EL (cell line): ENCODE measurements at places on chromosomes 6 and 20.

GRCh38 chr20:25394996-25395395 is 4.4 kb upstream of the ABHD12 start:
- DNase-seq: no peak

- peak; percentile 82 for DNase-seq
Observed at GRCh38 chr6:28742668-28743270, 181.0 kb downstream of the TRIM27 start.

DNA sequence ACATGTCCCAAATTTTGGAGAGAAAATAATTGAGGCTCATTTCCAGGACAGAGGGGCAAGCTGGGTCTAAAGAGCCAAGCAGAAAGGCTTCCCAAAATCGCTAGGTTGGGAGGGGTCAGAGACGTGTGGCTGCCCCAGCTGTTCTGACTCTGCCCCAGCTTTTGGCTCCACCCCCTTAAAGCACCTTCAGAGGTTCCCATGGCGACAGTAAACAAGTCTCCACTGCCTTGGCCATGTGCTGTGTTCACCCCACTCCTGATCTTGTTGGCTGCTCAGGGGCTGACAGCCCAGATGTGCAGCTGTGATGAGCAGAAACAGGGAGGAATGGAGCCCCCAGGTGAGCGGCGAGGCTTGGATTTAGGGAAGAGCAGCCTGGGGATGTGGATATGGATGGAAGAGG is 72.8 kb upstream of the SPTLC3 start:
- no peak for DNase-seq

GRCh38 chr20:64036346-64037198 is 590 bp downstream of the C20orf204 start:
- DNase-seq: no peak

- DNase-seq: no peak
Observed at GRCh38 chr6:137651591-137652335, 157.6 kb upstream of the OLIG3 start.

GRCh38 chr6:169972736-169973135 is 221.3 kb downstream of the ERMARD start:
- DNase-seq: no peak

DNA sequence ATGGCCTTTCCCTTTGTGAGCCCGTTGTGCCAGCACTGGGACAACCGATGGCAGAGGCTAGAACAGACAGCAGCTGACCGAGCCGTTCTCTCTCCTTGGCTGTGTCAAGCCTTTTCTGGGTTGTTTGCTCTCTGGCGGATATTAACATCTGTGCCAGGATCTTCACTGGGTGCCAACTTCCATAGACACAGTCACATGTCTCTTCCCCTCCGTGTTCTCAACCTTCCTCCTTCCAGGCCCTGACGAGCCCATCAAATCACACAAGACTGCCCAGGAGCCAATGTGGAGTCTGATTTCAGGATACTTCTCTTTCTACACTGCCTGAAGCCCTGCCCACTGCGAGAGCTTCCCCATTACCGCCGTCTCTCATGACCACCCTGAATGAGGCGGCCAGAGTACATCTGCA is 111.0 kb upstream of the RALGAPA2 start:
- no peak for DNase-seq

- no peak for DNase-seq
Observed at GRCh38 chr20:59678288-59678687, 73.9 kb downstream of the PHACTR3 start.

GRCh38 chr6:14440215-14440910 is 322.8 kb downstream of the CD83 start:
- no peak for DNase-seq

DNA sequence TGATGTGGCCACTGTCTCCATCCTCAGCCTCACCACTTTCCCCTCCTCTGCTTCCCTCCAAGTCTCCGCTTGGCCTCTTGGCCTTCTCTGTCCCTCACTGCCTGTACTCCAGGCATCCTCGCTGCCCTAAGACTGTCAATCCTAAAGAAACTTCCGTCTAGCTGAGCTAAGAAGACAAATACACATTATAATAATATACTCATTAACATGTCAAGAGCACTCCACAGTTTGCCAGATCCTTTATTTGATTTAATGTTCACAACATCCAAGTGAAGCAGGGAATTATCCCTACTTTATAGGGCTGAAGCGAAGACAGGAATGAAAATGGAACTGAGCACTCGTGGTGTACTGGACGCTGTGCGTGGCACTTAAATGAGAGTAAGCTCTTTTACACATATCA is 72.4 kb upstream of the SLC22A23 start:
- no peak for DNase-seq

- DNase-seq: peak; percentile 73
Observed at GRCh38 chr6:16398587-16398986, 160.2 kb downstream of the GMPR start.

GRCh38 chr6:17986656-17987446 is 584 bp downstream of the KIF13A start:
- peak; percentile 61 for DNase-seq
